ENCODE measurements at places on chromosomes 5 and 9.

GRCh38 chr5:61327760-61328753 is 4.0 kb upstream of the ZSWIM6 start:
- no peak for DNase-seq

DNA sequence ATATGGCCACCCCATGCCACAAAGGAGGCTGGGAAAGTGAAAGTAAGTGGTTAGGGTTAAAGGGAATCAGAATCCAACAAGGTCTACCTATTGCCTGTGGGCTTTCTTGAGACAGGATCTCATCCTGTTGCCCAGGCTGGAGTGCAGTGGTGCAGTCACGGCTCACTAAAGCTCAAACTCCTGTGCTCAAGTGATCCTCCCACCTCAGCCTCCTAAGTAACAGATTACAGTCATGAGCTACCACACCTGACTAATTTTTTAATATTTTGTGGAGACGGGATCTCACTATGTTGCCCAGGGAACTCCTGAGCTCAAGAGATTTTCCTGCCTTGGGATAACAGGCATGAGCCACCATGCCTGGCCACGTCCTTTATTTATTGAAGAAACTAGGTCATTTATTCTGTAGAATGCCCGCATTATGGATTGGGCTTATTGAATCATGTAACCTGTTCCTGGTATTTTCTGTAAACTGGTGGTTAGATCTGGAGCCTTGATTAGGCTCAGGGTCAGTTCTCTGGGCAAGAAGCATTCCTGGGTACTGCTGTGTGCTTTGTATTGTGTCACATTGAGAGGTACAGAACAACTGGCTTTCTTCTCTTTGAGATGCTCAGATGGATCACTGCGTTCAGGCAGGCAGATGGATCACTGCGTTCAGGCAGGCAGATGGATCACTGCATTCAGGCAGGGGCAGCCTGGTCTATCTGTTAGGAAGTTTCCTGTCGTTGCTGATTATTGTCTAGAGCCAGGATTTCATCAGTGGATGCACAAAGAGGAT is 41.6 kb downstream of the ERGIC1 start:
- no peak for DNase-seq

- no peak for DNase-seq
These were observed 2.3 kb upstream of the MAML1 start for GRCh38 chr5:179730356-179730755.

DNA sequence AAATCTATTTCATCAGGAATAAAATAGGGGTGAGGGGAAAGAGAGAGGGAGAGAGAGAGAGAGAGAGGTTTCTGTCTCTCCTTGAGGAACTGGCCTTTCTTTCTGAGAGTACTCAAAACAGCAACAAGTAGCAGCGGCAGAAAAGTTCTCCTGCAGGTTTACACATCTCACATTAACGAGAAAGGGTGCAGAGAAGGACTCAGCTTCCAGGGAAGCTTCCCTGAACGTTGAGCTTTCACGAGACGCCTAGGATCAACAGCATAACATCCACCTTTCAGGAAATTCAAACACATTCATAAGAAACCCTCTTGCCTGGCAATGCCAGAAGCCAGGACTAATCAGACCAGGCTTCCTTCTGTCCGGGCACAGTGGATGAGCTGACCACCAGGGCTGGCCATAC is 162.9 kb downstream of the ZDHHC21 start:
- no peak for DNase-seq

DNA sequence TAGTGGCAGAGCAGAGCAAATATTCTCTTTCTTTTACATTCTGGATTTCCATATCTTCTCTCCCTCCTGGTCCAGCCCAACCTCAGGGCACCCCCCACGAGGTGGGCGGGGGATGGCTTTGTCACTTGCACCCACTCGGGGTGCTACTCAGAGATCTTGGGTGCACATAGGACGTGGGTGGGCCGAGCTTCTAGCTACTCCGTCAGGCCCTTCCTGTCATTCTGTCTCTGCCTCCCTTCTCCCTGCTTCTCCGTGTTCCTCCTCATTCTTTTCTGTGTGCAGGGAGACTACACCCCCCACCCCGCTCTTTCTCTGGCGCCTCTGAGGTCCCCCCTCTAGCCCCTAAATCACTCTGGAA is 19.5 kb downstream of the PCDHGC5 start:
- no peak for DNase-seq

GRCh38 chr5:389197-389821 is 53.7 kb upstream of the EXOC3 start:
- DNase-seq: no peak

GRCh38 chr5:162190-162564 is 29.1 kb upstream of the LRRC14B start:
- no peak for DNase-seq

- no peak for DNase-seq
These were observed 364.3 kb downstream of the PDE4D start for GRCh38 chr5:59529239-59529638.

DNA sequence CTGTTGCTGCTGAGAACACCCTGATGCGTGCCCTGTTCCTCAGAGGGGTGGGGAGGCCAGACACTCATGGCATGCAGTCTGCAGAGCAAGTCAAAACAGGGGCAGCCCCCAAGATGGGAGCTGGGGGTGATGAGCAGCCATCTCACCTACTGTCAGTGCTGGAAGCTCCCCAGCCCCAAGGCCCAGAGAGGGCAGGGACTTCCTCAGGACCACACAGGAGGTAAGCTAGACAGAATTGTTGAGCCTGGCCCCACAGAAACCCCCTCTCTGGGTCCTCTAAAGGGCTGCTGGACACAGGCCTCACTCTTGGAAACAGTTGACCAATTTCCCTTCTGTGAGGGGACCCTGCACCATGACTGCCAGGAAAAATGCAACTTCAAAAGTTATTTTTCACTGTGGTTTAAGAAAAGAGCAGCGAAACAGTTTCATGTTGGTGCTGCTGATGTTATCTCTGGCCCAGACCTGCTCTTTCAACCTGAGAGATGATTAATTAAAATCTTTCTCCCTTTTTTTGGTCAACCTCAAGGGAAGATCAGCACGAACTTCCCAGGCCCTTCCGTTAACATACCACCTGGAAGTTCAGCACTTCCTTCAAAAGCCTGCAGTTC is 9.6 kb downstream of the CSF2 start:
- DNase-seq: no peak

- DNase-seq: no peak
These were observed 735 bp downstream of the DMRT3 start for GRCh38 chr9:976943-977837.

GRCh38 chr9:78238046-78239038 is 2.5 kb downstream of the CEP78 start:
- no peak for DNase-seq

GRCh38 chr9:70258692-70259511 is at the start of gene SMC5:
Gene SMC5, plus strand, starts transcription at chr9:70258978. Its CDS starts 101 bp downstream, at chr9:70259079.
- DNase-seq: peak; percentile 93

- DNase-seq: no peak
These were observed 166.6 kb downstream of the ELAVL2 start for GRCh38 chr9:23659346-23660006.

DNA sequence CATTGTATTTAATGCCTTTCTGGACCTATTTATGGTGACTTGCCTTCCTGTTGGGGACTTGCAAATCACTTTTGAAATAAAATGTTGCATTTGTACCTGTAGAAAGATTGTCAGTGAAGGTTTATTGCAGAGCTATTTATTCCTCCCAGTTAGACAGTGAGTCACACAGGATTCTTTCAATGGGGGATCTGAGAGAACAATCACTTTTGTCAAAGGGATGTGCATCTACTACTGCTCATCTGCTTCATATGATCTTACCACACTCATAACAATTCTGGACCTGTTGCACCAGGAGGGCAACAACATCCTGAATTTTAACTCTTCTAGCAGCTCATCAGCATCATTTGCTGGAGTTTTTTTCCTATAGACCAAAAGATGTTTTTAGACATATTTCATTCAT is 66.8 kb downstream of the FBXL7 start:
- no peak for DNase-seq

DNA sequence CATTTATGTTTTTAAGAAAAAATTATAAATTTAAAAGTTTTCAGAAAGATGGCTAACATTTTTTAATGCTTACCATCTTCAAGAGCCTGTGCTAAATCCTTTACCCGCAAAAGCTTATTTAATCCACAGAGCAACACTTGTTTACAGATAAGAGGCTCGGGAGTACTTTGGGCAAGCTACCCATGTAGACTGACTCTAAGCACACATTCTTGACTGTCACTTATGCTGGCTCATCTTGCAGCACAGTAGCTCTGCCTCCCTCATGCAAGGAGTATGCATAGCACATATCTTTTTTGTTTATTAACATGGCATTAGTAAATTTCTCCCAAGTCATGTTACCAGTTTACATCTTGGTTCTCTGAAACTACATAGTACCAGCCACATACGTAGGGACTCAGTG is 14.7 kb downstream of the SH3RF2 start:
- DNase-seq: no peak

GRCh38 chr9:126791406-126792230 is 13.2 kb upstream of the ZBTB43 start:
- no peak for DNase-seq

GRCh38 chr9:38250279-38251035 is 142.0 kb upstream of the ALDH1B1 start:
- no peak for DNase-seq

DNA sequence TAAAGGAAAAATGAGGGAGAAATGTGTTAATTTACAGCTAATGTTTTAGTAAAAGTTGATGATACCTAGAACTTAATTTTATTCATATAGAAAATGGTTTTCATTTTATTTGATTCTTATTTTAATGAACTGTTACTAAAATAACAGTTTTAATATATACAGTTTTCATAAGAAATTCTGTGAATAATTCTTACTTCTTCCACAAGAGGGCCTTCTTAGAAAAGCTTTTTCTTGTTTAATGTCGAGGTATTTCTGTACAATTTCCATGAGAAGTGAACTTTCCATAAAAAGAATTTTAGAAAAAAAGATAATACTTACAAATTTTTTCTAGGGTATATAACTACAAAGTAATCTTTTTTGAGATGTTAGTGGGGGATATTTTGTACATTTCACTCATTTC is 73.9 kb downstream of the KLF9 start:
- peak; percentile 18 for DNase-seq

- DNase-seq: no peak
These were observed 85.4 kb upstream of the FSTL4 start for GRCh38 chr5:133697536-133698258.

DNA sequence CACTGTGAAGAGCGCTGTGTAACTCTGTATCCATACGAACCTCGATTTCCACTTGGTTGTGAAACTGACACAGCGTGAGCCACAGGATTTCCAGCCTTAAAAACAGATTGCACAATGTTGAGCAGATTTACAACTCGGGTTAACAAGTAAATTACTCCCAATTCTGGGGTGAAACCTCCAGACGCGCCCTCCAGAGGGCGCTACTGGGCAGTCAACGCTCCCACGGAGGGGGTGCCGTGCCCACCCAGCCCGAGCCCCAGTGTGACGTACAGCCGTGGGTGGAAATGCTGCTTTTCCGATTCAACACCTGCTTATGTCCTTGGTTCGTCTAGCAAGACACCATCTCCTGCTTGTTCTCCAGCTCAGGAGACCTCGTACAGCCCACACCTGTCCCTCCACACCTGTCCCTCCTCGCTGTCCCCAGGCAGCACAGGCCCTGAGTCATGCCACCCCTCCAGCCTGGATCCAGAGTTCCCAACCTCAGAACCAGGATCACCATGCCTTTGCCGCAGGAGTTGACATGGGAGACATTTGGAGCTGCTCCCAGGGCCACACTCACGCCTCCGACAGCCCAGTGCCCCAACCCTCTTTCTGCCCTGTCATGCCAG is 34.4 kb upstream of the SLC6A3 start:
- no peak for DNase-seq

DNA sequence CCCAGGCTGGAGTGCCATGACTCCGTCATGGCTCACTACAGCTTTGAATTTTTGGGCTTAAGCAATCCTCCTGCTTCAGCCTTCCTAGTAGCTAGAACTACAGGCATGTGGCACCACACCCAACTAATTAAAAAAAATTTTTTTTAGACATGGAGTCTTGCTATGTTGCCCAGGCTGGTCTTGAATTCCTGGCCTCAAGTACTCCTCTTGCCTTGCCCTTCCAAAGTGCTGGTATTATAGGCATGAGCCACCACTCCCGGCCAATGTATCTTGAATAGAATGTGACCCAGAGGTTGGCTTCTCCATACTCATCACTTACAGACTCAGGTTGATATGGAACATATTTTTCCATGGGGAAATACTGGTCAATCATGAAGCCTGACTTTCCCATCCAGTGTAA is 51.2 kb upstream of the JAK2 start:
- DNase-seq: no peak

GRCh38 chr9:121996783-121997182 is 96.3 kb downstream of the TTLL11 start:
- no peak for DNase-seq

DNA sequence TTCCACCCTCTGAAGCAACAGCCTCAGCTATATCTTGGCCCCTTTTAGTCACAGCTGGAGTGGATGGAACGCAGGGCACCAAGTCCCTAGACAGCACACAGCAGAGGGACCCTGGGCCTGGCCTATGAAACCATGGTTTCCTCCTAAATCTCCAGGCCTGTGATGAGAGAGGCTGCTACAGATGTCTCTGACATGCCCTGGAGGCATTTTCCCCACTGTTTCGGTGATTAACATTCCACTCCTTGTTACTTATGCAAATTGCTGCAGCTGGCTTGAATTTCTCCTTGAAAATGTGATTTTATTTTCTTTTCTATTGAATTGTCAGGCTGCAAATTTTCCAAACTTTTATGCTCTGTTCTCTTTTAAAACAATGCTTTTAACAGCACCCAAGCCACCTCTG is 384.8 kb downstream of the PRR16 start:
- DNase-seq: no peak

DNA sequence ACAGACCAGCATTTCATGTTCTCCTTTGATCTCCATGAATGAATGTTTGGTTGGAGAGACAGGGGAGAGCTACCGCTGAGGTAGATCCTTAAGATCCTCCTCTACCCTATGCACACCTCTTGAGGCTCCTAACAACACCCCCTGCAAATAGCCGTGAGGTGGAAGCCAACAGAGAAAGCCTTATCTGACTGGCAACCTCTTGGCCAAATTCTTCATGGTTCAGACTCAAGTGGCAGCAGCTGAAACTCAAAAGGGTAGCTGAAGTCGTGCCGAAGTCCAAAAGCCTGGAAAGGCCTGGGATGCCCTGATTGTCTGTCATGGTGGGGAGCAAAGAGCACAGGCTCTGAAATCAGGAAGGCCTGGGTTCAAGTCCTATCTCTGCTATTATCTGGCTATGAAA is 184.9 kb downstream of the SEC61B start:
- no peak for DNase-seq

DNA sequence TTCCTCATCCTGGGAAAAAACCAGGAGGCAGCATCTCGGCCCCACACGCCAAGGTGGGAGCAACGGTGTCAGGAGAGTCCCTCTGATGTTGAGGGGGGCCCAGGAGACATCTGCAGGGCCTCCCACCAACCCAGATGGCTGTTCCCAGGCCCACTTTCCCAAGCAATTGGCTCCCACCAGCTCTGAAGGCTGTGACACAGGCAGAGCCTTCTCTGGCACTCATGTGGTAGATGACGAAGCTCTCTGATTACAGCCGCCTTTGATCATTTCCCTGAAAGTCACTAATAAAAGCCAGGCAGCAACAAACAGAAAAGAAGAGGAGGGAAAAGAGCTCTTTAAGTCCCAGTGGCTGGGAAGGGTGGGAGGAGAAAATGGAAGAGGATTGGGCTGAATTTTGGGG is 226.5 kb downstream of the CDK5RAP2 start:
- DNase-seq: no peak

GRCh38 chr9:120385606-120386389 is 194.2 kb downstream of the CDK5RAP2 start:
- DNase-seq: no peak

Measured in CD4-positive, alpha-beta memory T cell (primary cell).